ENCODE measurements at places on chromosomes 7 and 10.

DNA sequence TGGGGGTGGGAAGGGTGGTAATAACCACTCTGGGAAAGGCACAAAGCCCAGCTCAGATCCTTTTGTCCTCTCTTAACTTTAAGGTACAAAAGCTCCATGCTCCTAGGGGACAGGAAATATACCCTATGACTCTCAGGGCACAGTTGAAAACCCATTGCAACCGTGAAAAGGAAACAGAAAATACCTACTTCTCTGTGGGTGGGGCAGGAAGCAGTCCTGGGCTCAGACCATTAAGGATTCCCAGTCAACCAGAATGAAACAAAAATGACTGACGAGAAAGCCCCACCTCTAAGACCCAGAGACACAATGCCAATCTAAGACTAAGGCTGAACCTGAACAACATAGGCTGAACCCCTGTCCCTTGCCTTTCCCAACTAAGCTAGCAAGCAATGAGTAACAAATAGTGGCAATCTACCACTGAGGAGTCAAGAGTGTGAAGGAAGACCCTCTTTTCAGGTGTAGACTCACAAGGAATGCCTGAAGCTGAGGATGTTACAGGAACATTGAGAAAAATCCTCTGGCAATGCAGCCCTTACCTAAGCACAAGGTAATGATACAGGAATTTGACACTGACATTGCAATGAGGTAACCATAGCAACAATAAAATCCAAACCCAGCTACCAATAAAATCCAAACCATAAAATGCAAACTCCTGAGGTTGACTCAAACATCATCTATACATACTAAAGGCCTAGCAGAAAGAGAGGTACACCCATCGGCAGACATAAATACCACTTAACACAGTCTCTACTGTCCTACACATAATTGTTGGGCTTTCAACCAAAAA is 380.1 kb downstream of the HPSE2 start:
- no peak for DNase-seq

DNA sequence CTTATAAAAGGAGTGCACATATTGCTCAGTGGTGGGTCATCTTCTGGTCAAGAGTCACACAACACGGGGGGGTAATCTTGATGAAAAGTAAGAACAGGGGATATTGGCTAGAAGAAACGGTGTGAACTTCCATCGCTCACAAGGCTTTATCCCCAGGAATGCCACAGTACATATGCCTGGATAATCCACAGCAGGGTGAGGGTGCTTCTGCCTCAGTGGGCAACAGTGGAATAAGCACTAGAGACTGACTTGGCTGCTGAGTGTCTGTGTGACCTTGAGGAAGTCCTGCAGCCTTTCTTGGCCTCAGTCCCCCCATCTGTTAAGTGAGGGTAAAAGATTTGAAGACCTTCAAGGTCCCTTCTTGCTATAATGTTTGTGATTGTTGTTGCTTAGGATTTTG is 44.9 kb upstream of the SHH start:
- DNase-seq: no peak

DNA sequence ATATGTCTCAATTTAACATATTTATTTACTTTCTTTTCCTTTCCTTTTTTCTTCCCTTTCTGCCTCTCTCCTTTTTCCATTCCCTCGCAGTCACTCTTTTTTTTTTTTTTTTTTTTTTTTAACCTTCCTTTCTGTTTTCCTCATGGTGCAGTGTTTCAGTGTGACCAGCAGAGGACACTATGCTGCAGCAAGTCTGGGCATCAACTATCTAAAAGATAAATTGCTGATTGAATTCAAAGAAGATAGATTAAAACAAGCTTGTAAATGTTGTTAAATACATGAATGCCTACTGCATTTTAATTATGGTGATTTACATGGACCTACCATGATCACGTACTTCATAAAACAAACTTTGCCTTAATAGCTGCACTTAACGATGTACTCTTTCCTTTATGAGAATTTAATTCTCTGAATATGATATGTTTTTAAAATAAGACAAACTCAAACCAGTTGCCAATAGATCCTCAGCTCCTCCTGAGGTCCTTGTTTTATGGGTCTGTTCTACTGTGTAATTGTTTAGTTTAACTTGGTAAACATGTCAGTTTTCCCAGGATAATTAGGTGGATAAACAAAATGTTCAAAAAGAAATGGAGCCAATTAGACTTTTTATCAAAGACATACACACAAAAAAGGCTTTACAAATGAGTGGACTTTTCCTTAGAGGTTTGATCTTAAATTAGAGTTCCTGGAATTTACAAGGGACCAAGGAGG is 101.0 kb upstream of the AGR3 start:
- DNase-seq: no peak

DNA sequence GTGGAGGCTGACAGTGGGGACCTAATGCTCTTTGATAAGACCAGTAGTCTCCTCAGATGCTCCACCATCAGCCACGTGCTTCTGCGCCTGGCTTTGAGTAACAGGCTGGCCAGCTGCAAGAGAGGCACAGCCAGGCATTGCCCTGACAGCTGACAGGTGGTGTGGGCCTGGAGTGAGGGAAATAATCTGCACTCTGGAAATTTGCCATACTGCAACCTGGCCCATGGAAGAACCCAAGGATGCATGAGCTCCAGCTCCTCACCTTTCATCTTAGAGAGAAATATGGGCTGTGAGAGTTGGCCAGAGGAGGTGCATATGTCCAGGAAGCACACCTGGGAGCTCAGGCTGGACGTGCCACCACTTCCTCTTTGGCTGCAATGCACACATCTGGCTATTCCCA is 118.9 kb downstream of the PLXDC2 start:
- DNase-seq: no peak

- DNase-seq: no peak
Measured at GRCh38 chr7:16993543-16993942, 111.8 kb upstream of the AGR3 start.

- DNase-seq: no peak
Measured at GRCh38 chr7:40822861-40823260, 688.1 kb downstream of the SUGCT start.

DNA sequence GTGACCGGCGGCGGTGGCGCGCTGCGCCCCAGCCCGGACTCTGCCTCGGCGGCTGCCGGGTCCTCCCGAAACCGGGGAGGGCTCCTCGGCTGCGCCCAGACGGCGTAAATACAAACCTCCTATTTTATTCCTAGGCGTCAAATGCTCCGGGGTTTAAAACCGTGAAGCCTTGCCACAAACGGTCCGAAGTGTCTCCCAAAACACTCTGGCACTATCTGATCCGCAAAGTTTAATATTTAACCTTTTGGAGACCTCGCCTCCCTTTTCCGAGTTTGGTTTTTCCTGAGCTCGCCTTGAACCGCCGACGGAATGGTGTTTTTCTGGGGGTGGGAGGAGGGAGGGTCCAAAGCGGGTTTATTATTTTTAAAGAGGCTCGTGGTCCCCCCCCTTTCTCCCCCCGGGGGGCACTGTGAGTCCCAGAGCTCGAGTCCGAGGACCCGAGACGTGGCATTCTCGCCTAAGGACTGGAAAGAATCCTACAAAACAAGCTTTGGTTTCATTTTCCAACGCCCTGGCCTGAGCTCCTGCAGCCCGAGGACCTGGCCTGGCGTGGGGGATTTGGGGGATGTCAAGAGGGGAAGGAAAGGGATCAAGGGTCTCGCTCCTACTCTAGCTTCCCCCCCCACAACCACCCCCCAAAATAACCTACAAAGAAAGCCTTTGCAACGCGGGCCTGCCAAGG is 1.8 kb downstream of the TNRC18 start:
- DNase-seq: no peak

GRCh38 chr10:116084161-116084560 is 188.8 kb downstream of the GFRA1 start:
- no peak for DNase-seq

DNA sequence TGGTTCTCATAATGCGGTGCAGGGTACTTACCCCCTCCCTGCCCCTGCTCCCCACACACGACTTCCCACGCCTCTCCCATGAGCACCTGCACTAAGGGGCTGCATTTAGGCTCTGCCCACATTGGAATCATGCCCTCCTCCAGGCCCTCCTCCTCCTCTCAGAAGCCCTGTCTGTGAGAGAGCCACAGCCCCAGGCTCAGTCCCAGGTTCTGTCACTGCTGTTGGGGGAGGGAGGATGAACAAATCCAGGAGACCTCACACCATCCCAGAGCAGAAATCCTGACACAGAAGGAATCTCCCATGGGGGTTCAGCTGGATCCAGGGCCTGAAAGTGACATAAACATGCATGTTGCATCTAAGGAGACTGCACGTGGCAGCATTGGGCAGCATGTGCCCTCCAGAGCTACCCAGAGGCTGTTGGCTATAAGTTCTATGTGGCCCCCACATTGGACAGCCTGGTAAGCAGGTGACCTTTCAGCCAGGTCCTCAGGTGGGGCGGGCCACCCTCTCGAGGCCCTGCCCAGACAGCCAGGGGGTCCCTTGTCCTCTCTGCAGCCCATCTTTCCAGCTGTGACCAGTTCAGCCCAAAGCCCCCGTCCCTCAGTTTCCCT is 1.6 kb upstream of the PILRA start:
- DNase-seq: no peak

DNA sequence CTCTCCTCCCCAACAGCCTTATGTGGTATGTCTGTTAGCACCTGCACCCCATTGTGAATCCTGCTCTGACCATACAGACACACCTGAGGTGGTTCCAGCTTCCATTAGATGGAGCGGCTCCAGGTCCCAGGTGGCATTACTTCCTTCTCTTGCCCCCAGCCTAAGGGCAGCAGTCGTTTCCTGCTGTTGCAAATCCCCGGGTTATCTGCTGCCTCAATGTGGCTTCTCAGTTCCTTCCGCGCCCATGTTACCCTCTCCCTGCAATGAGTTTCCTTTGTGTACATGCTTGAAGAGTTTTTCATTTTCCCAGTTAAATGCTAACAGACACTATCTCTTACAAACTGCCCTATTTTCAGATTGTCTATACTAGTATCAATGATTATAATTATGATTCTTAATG is 62.8 kb upstream of the PRKCQ start:
- DNase-seq: no peak

DNA sequence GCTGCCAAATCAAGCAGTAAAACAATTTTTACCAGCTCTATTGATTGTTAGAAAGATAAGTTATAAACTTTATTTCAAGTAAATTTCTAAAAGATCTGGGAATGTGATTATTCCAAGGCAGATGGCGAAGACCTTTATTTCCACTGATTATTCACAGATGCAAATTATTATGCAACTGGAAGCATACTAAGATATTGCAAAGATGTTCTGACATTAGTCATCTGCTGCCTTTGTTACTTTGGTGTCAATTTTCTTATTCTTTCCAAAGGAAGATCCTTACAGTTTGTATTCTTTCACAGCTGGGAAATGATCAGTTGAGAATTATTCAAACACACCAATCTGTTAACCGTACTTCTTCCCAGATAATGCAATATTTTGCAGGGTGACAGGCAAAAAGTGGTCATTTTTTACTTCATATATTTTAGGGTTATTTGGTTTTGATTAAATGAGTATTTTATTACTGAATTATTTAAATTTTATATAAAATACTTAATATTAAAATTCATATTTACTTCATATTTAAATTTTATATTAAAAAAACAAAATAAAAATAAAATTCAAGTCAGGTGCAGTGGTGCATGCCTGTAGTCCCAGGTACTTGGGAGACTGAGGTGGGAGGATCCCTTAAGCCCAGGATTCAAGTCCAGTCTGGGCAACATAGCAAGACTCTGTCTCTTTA is 171.3 kb downstream of the FZD1 start:
- DNase-seq: no peak

DNA sequence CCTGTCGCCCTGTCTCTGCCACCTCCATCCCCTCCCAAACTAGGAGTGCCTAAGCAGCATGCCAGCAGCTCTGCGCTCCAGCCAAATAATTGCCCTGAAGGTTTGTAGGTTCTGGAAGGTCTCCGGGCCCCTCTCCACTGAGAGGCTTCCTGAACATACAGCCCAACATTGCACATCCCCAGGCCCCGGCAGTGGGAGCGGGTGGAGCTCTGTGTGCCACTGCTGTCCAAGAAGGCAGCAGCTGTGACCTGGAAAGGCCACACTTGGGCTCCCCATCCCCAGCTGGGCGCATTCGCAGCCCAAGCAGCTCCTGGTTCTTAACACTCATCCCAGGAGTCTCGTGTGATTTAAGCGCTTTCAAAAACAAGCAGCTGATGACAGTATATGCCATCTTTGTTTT is 95.7 kb downstream of the COL13A1 start:
- DNase-seq: no peak

- no peak for DNase-seq
Measured at GRCh38 chr10:127836176-127836575, 56.6 kb downstream of the CLRN3 start.

GRCh38 chr7:43362652-43363034 is 220.3 kb upstream of the STK17A start:
- no peak for DNase-seq

- no peak for DNase-seq
Measured at GRCh38 chr7:49718760-49719159, 54.7 kb upstream of the VWC2 start.

DNA sequence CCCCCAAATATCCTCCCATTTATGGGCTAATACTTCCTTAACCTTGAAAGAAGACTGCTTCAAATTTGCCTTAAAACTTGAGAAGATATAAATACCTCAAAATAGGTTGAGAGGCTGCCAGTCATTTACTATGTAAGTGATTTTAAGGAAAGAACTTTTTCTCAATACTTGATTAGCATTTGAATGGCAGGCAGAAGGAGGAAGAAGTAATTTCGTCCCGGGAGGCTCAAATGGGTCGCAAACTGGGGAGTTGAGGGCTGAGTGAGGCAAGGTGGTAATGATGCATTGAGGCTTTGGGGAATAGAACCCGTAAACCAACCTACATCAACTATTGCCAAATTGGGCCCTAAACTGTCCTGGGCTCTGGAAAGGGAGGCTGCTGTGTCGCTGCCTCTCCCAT is 11.1 kb downstream of the CAMK1D start:
- no peak for DNase-seq

GRCh38 chr7:50406935-50407334 is 43.2 kb downstream of the FIGNL1 start:
- DNase-seq: no peak

DNA sequence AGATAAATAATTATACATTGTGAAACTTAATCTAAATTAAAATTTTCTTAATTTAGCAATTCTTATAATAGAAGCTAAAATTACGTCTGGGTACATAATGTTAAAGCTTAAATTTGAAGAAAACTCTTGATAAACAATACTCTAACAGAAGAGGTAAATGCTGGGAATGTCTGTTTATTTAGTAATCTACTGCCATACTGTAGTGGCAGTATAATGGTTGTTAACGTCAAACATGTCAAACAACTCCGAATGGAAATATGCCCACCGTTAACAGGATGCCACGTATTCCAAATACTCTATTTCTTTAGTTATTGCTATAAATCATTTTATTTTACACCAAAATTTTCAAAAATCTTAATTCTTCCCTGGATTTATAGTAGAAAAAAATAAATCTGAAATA is 40.0 kb upstream of the PTPN12 start:
- no peak for DNase-seq

DNA sequence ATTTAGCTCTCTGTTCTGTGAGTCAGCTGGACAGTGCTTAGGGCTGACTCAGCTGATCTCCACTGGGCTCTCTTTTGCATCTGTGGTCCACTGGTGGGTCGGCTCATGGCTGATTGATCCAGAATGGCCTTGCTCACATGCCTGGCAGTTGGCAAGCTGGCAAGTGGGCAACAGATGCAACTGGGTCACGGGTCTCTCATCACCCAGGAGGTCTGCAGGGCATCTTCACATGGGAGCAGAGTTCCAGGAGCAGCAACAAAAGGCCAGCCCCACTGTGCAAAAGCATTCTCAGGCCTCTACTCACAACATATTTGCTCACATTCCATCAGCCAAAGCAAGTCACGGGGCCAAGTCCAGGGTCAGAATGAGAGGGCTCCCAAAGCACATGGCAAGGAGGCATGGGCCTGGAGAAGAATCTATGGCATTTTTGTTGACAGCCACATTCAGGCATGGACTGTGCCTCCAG is 98.8 kb downstream of the OAT start:
- DNase-seq: no peak

All from cortex of kidney (tissue), 1 donor.